ENCODE measurements at places on chromosomes 6 and 20.

GRCh38 chr20:9989066-9989724 is 45.6 kb upstream of the ANKEF1 start:
- DNase-seq = no peak

GRCh38 chr20:11926292-11926998 is 8.8 kb downstream of the BTBD3 start:
- no peak for DNase-seq

DNA sequence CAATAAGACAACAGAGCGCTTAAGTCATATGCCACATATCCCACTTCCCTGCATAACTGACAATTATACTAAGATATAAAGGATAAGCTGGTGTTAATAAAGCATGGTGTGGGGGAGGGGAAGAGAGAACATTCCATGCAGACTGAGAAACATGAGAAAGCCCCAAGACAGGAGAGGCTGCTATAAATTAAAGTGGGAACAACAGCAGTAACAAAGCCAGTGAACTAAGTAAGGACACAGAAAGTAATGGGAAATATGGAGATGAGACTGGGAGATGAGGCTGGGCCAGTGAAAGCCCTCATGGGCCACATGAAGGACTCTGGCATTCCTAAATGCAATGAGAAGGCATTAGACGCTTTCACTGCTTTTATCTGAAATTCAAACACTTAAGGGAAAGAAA is 41.3 kb downstream of the SESN1 start:
- no peak for DNase-seq

GRCh38 chr6:8238773-8239683 is 136.7 kb upstream of the EEF1E1 start:
- no peak for DNase-seq
